ENCODE measurements at places on chromosomes 1 and 21.

GRCh38 chr1:25118546-25118945, 113.8 kb downstream of the SYF2 start:
- DNase-seq: no peak

DNA sequence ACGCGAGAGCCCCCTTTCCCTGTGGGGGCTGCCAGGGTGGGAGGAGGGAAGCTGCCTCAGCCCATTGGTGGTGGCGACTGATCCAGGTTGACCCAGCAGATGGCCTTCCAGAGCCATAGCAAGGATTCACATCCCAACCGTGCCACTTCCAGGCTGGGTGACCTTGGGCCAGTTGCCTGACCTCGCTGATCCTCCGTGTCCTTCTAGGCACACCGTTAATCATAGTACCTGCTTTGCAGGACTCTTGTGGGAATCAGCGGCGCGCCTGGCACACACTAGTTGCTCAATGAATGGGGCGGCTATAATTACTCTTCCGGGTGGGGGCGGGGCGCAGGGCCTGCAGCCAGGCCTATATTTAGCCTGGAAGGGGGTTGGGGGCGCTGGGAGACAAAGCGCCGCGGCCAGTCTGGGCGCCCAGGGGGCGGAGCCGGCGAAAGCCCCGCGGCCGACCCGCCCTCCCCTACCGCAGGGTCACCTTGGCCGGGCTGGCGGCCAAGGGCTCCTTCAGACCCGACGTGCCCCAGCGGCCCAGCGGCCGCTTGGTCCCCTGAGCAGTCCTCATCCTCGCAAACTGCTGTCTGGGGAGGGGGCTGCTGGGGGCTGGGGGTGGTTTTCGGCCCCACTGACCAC, 5.1 kb downstream of the HSPB7 start:
- DNase-seq: peak; percentile 57

DNA sequence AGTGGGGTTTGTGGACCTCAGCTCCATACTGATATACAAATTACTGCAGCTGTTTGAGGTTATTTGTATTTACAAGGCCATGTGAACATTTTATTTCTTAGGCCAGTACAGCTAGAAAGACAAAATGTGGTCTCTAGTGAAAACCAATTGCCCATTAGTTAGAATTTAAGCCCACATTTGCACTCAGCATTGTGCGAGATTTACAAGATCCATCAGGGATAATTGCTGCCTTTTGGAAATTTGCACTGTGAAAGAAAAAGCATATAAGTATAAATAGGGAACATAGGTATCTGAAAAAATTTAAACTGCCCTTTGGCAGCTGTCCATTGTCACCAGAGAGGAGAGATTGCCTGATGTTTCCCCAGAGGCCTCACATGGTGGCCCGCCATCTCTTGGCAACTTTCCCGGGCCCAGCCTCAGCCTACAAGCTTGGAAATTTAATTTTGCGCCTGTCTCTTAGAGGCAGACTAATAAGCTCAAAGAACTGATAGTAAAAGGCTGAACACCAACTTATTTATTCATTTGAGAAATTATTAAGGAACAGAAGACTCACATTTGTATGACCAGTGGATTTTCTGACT, 120.7 kb downstream of the MAP3K21 start:
- peak; percentile 1 for DNase-seq

GRCh38 chr1:88141499-88142074, 542.5 kb upstream of the PKN2 start:
- peak; percentile 1 for DNase-seq

- DNase-seq: no peak
Measured at GRCh38 chr1:113142791-113143190, 69.8 kb downstream of the LRIG2 start.

DNA sequence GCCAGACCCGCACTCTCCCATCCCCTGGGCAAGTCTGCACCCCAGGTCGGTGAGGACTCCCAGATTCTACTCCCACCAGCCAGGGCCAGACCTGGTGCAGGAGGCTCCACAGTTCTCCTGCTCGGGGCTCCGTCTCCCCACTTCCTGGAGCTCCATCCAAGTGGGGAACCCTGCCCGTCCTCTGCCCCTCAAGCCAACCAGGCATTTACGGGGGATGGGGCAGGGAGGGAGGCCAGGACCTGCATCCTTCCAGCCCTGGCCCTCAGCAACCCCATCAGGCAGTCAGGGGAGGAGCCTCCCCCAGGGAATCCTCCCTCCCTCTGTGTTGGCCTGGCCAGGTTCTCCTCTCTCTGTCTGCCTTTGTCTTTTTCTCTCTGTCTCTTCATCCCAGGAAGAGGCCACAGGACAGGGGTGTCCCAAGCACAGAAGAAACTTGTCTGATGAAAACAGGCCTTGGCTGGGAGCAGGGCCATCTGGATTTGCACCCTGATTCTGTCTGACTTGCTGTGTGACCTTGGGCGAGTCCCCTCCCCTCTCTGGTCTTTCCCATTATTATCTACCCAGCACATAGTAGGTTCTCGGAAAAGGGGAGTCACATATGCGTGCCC, 18.5 kb upstream of the EPHA2 start:
- no peak for DNase-seq

DNA sequence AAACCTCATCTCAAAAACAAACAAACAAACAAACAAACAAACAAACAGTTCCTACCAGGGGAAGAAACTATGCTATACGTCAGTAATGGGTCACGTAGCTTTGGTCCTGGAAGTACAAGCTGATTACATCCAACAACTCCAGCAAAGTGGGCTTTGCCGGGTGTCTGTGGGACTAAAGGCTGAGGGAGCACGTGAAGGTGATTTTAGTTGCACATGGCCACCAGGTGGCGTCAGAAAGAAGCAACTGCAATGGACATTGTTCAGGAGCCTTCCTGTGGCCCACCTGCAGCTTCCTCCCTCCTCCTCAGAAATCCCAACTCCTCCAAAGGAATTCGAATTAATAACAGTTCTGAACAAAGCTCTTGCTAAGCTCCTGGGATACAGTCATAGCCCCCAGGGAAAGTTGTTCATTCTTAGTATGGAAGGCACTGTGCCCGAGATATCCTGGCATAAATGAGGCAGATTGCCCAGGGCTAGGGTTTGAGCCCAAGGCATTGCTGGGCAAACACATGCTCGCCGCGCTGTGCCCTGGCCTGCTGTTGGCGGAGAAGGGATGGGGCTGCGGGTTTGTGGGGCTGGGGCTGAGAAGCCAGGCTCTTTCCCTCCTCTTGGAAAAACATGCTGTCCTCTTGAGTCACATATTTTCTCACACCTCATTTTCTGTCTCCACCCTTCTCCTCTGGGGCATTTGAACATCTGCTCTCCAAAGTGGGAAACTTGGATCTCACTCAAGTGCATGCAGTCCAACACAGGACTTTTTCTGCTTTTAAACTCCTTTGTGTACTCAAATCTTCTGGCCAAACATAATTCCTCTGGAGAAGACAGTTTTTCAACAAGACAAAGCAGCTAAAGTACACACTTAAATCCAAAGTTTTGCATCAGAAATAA, 28.6 kb downstream of the AKNAD1 start:
- peak; percentile 72 for DNase-seq

DNA sequence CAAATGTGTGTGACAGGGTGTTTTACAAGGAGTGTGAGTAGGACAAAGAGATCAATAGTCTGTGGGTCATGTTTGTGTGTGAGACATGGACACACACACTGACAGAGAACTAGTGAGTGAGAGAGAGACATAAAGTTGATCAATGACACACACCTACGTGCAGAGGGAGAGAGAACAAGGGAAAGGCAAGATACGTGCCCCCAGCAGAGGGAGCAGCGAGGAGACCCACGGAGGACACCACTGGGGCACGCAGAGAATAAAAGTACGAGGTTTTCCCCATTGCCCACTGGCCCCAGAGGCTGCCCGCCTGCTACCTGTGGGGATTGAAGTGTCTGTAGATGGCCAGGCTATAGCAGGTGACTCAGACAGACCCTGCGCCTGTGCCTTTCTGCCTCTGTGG, 130.2 kb upstream of the CSF3R start:
- DNase-seq: no peak

- no peak for DNase-seq
Measured at GRCh38 chr1:219686171-219686570, 73.3 kb upstream of the ZC3H11B start.

- no peak for DNase-seq
Measured at GRCh38 chr1:162678439-162678838, 46.2 kb downstream of the DDR2 start.

GRCh38 chr1:59150577-59151386, 146.1 kb upstream of the FGGY start:
- peak; percentile 65 for DNase-seq

DNA sequence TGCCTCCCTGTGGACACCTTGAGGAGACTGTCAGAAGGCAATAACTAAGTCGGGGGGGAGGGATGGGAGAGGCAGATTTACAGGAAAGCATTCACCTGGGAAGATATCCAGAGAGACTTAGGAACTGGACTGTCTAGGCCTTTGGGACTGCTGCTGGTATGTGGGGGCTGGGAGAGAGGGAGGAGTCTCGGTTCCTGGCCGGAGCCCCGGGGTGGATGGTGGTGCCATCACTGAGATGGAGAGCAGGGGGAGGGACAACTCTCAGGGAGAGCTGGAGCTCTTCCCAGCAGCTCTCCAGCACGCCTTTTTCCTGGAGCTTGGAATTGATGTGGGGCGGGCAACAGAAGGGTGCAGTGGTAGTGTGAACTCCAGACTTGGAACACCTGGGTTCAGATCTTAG, 22.1 kb downstream of the PTPRF start:
- no peak for DNase-seq

- no peak for DNase-seq
Measured at GRCh38 chr1:38361566-38361965, 315.0 kb upstream of the POU3F1 start.

GRCh38 chr21:33731447-33731846, 89.1 kb downstream of the ITSN1 start:
- DNase-seq: no peak

DNA sequence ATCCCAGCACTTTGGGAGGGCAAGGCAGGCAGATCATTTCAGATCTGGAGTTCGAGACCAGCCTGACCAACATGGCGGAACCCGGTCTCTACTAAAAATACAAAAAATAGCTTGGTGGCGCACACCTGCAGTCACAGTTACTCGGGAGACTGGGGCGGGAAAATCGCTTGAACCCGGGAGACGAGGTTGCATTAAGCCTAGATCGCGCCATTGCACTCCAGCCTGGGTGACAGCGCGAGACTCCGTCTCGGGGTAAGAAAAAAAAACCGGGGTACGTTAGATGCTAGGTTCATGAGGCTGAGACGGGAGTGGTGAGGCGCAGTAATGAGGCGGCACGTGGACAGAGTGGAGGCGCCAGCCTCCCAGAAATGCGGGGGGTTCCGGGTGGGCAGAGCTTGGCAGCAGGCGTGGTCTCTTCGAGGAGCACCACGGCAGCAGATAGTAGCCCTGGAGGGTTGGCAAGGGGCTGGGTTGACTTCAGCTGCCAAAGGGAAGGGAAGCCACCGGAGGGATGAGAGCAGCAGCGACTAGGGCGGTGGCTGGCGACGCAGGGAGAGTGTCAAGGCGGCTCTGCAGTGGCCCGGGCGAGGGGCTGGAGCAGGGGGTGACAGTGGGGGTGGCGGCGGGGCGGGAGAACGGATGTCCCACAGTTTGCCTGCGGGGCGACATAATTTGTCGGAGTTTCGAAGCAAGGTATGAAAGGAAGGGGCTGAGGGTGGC, 832 bp downstream of the MRPL20 start:
- no peak for DNase-seq

DNA sequence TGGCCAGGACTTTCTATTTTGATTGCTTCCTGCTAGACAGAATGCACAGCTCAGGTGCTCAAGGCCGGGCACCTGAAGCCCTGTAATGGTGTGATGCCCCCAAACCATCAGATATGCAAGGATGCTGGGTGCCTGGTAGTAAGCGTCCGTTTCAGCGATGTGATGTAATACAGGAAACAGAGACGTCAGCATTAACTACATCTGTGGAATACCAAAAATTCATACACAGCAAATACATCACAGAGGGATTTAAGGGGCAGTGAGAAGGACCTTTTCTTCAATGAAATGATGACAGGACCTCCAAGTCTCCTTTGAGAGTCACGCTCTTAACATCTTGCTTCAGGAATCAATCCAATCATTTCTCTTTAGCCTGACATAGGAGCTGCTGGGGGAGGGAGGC, 64.4 kb downstream of the SIM2 start:
- DNase-seq: no peak

GRCh38 chr1:94001397-94002045, 92.3 kb upstream of the GCLM start:
- DNase-seq: no peak

DNA sequence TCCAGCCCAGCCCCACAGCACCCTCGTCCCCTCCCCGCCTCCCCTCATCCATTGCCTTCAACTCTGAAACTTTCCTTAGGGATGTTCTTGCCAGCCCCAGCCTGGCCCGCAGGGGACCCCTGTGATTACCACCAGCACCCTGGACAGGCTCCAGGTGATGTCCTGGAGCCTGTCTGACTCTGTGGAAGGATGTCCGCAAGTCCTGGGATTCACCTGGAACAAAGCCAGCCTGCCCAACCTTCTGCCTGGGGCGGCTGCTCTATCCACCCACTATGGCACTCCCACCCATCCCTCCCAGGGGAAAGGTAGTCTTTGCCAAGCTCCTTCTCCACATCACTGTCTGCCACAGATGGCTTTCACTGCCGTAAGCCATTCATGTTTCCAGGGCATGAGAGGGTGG, 24.4 kb upstream of the PTPRF start:
- no peak for DNase-seq

- no peak for DNase-seq
Measured at GRCh38 chr1:201268604-201269151, 14.6 kb upstream of the PKP1 start.

GRCh38 chr1:115338457-115338820, 390 bp upstream of the NGF start:
- DNase-seq: no peak

GRCh38 chr1:14697353-14697752, 98.9 kb downstream of the KAZN start:
- no peak for DNase-seq

DNA sequence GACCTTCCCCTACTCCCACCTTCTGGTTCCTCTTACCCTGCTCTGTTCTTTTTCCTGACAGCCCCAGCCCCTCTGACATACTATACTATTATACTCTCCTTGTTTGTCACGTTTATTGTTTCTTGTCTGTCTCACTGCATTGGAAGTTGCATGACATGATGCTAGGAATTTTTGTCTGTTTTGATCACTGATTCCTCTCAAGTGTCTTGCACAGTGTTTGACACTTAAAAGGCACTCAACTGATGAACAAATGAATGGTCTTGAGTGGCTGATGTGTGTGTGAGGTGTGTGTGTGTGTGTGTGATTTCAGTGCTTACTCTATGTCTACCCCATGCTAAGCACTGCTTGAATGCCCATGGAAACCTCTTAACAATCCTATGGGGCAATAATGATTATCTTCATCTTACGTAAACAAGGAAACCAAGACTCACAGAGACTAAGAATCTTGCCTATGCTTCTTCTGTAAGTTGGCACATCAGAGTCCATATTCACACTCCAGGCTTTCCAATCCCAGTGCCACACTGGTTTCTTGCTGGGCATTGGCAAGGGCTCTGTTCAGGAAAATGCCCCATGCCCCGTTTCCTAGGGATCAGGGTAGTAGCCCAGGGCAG, 59.7 kb downstream of the ATP1A1 start:
- no peak for DNase-seq
